Heart left ventricle (tissue), 16 donors: ENCODE measurements at places on chromosomes 7 and 10. TPM values are rescaled to one million over a fixed set of nuclear protein-coding genes. Genes with fewer than 3 reads are reported as not detected.

DNA sequence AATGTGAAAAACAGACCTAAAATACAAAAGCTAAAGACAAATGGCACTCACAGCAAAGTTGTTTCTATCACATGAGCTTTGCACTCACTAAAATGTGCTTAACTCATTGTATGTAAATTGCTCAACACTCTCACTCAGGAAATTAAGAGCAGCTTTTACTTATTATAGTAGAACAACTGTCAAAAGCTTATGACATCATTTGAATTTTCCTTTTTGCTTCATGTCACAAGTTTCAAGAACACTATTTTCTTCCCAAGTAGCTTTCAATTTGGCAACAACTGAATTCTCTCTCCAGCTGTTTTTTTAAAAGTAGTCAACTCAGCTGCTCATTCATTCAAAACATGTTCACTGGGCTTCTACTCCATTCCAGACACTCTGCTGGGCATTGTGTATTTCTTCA, 46.9 kb downstream of the ATE1 start:
- DNase-seq, result no peak

TUBAL3 gene
- total RNA-seq, result 0.61 TPM

MEST gene
- total RNA-seq, result 3.3 TPM

DPP6 gene
- 0.16 TPM for total RNA-seq

DNA sequence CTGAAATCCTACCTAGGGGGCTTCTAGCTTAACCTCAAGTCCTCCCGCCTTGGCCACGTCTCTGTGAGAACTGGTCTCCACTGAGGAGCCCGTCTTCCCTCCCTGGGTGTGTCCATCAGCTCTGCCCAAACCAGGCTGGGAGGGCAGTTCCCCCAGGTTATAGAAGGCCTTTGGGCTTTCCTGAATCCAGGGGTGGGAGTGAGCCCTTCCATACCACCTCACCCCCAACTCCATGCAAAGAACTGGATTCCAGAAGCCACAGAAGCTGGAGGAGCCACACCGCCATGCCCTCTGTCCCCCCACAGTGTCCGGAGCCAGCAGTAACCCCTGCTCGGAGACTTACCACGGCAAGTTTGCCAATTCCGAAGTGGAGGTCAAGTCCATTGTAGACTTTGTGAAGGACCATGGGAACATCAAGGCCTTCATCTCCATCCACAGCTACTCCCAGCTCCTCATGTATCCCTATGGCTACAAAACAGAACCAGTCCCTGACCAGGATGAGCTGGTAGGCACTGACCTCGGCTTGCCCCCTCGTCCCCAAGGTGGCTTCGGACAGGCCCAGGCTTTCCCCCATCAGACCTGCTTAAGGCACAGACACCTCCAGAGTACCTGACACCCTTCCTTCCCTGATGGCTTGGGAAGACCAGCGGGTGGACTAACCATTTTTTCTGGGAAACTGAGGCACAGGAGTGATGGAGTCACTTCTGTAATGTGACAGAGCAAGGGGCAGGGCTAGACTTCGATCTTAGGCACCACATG, 4.7 kb downstream of the CPA1 start:
- no peak for DNase-seq

GRCh38 chr10:13086056-13086455, 13.9 kb upstream of the OPTN start:
- no peak for DNase-seq

STK31 gene
- 0.23 TPM for total RNA-seq

- DNase-seq, result no peak
Observed at GRCh38 chr10:113020475-113020753, 70.4 kb downstream of the TCF7L2 start.

DNA sequence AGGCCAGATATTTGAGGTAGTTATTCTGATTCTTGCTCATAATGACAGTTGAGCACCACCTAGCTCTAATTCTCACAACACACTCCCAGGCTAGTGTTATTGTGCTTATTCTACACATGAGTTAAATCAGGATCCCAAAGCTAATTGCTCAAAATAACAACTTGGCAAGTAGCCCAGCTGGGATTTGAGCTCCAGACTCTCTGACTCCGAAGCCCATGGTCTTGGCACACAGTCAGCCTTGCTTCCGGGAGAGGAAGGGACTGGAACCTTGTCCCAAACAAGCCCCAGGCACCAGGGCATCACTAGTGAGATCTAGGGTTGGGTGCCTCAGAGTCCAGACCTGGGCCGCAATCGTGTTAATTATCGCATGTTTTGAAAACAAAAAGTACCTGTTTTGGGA, 101.4 kb downstream of the GPAM start:
- peak; percentile 39 for DNase-seq

ABCB1 gene
- 4.1 TPM for total RNA-seq

DNA sequence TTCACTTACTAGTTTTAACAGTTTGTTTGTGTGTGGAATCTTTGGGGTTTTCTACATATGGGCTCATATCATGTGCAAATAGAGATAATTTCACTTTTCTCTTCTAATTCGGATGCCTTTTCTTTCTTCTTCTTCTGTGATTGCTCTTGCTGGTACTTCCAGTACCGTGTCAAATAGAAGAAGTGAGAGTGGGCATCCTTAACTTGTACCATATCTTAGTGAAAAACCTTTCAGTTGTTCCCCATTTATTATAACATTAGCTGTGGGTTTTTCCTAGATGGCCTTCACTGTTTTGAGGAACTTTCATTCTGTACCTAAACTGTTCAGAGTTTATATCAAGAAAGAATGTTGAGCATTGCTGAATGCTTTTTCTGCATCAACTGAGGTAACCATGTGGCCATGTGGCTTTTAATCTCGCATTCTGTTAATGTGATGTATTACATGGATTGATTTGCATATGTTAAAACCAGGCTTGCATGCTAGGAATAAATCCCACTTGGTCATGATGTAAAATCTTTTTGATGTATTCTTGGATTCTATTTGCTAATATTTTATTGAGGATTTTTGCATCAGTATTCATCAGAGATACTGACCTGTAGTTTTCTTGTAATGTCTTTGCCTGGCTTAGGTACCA, 78.7 kb downstream of the FAM107B start:
- DNase-seq, result no peak

DNA sequence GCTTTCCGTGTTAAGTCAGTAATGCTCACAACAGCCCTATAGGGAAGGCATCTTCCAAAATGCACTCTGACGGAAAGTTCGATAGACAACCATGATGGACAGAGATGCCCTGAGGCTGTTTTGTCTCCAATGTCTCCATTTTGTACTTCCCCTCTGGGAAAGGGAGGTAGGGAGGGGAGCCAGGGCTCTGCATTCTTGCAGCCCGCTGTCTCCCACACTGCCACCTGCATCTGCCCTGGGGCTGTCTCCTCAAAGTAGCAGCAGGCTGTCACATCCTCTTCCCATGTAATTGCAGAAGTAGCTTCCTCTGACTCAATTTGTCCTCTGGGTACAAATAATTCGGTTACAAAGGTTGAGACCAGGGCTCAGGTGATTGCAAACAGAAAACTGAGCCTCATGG, 131.4 kb downstream of the GPAM start:
- no peak for DNase-seq

GIMAP5 gene
- 10.4 TPM for total RNA-seq

- DNase-seq, result no peak
Observed at GRCh38 chr10:73838008-73838567, 26.7 kb upstream of the NDST2 start.

RADIL gene
- total RNA-seq, result 2.5 TPM

DNA sequence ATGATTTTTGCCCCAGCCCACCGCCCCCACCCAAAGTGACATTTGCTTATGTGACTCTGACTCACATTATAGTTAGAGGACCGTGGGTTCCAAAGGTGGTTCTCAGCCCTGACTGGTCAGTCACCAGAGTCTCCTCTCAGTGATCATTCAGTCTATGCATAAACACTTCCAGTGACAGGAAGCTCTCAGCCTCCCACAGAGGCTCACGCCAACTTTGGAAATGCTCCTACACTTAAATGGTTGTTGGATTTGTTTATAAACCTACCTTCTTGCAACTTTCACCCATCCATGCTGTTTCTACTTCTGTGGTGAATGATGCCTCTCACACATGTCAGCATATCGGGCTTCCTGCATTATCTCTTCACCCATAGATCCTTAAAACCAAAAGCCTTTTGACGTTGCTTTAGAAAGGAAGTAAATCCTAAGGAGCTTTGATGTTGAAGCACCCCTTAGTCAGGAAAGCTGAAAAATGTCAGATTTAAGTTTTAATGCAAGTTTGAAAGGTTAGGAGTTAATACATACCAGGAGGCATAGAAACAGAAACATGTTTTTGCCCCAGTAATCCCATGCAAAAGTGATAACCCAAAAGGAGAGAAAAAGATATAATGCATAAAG, 46.5 kb upstream of the FGL2 start:
- no peak for DNase-seq

FGFBP3 gene
- not detected for total RNA-seq

GRCh38 chr10:97765201-97765600, 6.6 kb downstream of the SFRP5 start:
- no peak for DNase-seq

DNA sequence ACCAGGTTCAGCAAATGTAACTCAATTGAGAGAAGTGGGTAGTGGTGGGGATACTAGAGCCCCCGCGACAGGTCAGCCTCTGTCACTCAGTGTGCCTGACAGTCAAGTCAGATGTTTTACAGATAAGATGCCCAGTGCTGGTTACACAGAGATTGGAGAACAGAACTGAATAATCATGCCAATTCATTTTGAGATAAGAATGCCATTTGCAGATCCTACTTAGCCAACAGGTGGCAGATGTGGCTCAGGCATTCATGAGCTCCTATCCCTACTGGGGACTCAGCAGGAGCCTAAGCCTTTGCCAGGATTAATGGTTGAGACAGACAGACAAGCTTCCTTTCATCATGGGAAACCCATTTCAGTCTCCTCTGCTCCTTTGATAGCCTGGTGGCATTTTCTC, 137.8 kb downstream of the MAPK8 start:
- no peak for DNase-seq

HEPACAM2 gene
- not detected for total RNA-seq

MMD2 gene
- total RNA-seq, result not detected

GRCh38 chr7:3738964-3739363, 437.9 kb downstream of the SDK1 start:
- no peak for DNase-seq

PTPN20 gene
- total RNA-seq, result 4.0 TPM

DNA sequence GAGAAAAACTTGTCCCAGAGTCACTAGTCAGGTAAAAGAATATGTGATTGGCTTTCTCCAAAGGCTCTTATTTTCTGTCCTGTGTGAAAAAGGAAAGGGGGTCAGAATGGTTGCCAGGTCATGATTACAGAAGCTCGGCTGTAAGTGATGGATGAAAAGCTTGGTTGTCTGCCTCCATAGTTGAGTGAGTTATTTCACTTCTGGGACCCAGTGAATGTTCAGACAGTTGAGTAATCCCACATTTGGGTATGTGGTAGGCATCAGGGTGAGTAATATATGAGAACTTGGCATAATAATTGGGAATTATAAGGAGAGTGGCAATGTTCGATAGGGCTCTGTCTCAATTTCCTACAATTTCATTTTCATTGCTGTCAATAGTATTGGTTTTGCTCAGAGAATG, 72.5 kb downstream of the BBS9 start:
- DNase-seq, result no peak

DNA sequence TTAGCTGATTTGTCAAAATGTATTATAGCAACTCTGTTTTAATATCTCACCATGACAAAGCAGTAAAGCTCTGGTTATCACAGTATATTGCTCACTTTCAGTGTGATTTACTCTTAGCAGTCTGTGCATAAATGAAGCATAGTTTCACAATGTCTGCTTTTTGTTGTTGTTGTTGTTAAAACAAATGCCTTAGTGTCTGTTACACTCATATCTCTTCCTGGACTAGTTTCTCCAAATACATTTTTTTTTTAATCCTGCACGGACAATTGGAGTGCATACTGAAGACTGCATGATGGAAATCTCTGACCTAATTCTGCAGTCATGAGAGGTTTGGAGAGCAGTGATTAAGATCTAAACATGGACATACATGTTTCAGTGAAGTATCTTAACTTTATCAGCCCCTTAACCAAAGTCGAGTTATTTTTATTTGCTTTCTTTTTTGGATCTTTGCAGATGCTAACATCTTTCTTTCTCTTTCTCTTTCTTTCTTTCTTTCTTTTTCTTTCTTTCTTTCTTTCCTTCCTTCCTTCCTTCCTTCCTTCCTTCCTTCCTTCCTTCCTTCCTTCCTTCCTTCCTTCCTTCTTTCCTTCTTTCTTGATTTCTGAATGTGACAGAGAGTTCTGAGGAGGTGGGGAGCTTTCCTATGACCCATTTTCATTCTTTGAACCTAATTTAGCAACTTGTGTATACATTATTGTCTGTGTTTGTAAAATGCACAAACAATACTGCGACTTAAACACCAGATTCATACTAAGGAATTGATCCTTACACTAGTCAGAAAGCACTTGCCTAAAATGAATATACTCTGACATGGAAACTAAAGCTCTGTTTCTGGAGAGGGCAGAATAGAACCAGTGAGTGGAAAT, 161.5 kb upstream of the AGR3 start:
- DNase-seq, result no peak

DNA sequence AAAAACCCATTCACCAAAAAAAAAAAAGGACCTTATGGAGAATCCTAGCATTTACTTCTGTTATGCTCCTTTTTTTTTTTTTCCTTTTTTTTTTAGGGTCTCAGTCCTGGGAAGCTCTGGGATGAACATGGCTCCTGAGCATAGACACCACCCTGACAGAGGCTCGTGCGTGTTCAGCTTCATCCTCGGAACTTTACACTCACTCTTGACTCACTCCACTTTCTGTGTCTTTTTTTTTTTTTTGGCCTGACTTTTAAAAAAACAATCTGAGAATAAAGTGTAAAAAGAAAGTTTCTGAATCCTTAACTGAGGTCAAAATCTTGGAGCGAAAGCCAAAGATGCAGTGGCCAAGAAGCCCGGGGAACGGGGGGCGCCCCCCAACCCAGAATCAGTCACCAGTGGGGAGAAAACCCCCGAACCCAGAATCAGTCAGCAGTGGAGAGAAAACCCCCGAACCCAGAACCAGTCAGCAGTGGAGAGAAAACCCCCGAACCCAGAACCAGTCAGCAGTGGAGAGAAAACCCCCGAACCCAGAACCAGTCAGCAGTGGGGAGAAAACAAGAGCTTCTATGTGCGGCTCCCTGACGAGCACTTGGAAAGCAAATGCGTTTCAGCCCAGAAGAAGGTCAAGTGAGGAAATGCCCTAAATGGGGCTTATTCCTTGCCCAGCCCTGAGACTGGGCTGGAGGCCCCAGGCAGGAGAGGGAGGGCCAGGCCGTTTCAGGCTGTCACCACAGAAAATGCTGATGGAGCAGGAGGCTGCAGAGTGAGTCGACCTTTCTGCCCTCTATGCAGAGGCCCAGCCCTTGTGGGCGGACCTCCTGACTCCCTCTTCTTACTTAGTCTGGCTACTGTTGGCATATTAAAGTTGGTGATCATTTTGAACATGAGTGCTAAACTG, 19.0 kb upstream of the PFKP start:
- DNase-seq, result no peak

CDH23 gene
- total RNA-seq, result 4.5 TPM

DGKI gene
- 0.75 TPM for total RNA-seq

MACROH2A2 gene
- 14.8 TPM for total RNA-seq
